ENCODE measurements at places on chromosomes 2 and 18. TPM values are rescaled to one million over a fixed set of nuclear protein-coding genes. Genes with fewer than 3 reads are reported as not detected.
A peak's percentile ranks its signal among the peaks of the same experiment; 100 is the strongest.

The FHOD3 gene
- total RNA-seq: not detected

The OXER1 gene
- total RNA-seq: not detected

The POLR1A gene
- total RNA-seq: 25.2 TPM

The DAW1 gene
- not detected for total RNA-seq

- no peak for DNase-seq
- H3K4me3 ChIP-seq: no peak overlapping the region
- no peak overlapping the region for H3K27ac ChIP-seq
- H3K36me3 ChIP-seq: no peaks in the 10 kb centered on the region
These were observed 315.2 kb upstream of the ZEB2 start for GRCh38 chr2:144834998-144835633.

DNA sequence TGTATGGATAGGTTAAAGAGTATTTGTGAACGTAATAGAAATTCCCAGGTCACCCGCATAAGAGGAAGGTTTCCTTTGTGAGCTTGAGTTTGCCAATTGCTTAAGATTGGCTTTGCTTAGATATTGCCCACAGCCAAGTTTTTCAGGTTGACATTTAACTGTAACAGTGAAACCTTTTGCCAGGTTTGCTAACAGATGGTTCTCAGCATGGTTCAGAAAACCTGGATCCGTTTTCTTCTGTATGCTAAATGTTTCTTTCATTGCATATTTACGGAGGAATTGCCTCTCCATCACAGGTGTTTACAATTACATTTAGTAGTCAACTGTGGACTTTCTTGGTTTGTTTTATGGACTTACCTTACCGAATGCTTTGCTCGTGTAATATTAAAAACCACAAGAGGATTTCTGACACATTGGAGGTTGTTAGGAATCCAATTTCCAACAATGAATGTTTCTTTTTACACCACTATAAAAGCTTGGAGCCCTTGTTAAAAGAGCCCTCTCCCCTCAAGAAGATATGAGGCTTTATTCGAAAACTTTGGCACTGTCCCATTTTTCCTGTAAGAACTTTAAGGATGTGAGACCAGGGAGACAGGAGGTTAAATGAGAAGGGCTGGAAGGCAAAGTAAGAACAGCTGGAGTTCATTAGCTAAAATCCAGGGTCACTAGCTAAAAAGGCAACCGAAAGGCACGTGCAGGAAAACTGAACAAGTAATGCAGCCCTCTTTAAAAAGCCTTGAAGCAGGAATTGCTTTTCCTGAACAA, 7.8 kb downstream of the CDK15 start:
- no peaks in the 10 kb centered on the region for H3K36me3 ChIP-seq
- peaks cover 20% of the 10 kb centered on the region for H3K27me3 ChIP-seq
- no peak overlapping the region for H3K27ac ChIP-seq
- H3K4me3 ChIP-seq: no peak overlapping the region
- DNase-seq: no peak

DNA sequence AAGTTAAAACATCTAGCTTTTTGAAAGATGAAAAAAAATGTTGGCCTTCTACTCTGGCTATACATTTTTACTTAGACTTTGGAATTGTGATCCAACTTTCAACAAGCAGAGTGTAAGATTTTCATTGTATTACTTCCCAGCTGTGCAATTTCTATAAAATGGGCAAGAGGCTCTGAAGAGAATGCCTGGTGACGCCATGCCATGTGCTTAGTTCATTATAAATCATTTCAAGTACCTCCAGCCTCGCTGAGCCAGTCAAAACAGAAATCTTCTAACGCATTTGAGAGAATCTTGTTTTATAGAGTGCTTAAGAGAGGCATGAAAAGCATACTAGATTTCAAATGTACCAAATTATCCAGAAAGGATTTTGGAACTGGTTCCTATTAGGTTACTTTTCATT, 10.1 kb upstream of the STK17B start:
- H3K27ac ChIP-seq: peak overlapping the region; percentile 98
- peak overlapping the region; percentile 14 for H3K4me3 ChIP-seq
- peaks cover 24% of the 10 kb centered on the region for H3K36me3 ChIP-seq
- H3K4me1 ChIP-seq: peaks cover 87% of the 10 kb centered on the region

DNA sequence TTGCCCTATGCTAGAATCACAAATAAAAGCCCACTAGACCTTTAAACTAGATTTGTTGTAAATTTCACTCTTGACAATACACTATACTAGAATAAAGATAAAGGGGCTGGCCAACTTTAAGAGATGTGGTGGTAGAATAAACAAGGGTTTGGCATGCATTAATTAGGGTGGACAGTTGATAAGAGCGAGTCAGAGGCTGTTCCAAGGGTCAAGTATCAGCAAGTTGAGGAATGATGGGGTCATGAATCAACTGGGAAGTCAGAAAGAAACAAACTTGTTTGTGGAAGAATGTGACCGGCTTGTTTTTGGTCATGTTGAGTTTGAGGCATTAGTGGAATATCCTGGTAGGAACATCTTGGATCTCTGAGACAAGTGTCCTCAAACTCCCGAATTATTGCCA, 398.3 kb upstream of the TNP1 start:
- no peaks in the 10 kb centered on the region for H3K4me1 ChIP-seq
- H3K27ac ChIP-seq: no peak overlapping the region

DNA sequence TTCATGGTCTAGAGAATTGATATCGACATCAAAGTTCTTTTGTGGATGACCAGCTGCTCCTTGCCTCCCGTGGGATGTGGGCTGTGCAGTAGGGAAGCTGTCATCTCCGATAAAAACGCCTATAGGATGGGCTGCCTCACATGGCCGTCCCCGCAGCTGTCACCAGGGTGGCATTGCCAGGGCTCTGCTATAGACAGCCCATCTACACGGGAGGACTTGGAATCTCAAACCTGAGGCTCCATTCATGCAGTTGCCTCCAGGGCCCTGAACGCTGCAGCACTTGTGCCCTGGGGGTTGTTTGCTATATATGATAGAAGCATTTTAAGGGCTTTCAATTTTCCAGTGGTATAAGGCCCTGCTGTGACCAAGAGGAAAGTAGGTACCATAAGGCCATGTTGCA, 183.1 kb downstream of the MYCN start:
- DNase-seq: no peak
- H3K4me1 ChIP-seq: no peaks in the 10 kb centered on the region
- no peaks in the 10 kb centered on the region for H3K36me3 ChIP-seq
- H3K27ac ChIP-seq: no peak overlapping the region

DNA sequence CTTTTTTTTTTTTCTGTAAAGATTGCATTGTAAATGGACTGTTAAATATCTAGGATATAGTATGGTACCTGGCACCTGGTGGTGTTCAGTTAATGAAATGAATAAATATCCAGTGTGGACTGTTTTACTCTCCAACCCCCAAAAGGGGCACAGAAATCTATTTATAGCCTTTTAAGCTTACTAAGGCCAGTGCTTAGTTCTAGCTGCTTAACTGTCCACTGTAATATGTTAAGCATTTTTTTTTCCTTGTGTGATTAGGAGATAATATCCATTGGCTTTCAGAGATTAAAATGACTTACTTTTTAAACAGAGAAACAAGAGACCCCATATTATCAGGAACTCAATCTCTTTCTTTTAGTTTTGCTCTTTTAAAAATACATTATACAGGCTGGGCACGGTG, 84.4 kb downstream of the ZNF532 start:
- no peaks in the 10 kb centered on the region for H3K36me3 ChIP-seq
- DNase-seq: no peak
- peaks cover 5% of the 10 kb centered on the region for H3K4me1 ChIP-seq
- H3K27me3 ChIP-seq: peaks cover 6% of the 10 kb centered on the region
- no peak overlapping the region for H3K4me3 ChIP-seq
